ENCODE measurements at places on chromosomes 12 and 14.

GRCh38 chr12:6533653-6533922 is 729 bp upstream of the GAPDH start:
- H3K4me3 ChIP-seq = peak overlapping the region; percentile 94
- H3K27me3 ChIP-seq = no peaks in the 10 kb centered on the region
- peak overlapping the region; percentile 96 for H3K27ac ChIP-seq
- no peak for DNase-seq
- H3K4me1 ChIP-seq = peaks cover 24% of the 10 kb centered on the region
- peaks cover 88% of the 10 kb centered on the region for H3K36me3 ChIP-seq

- DNase-seq = no peak
- no peaks in the 10 kb centered on the region for H3K27me3 ChIP-seq
- peaks cover 11% of the 10 kb centered on the region for H3K4me1 ChIP-seq
Measured at GRCh38 chr14:73220061-73220460, 17.2 kb upstream of the PAPLN start.

- H3K4me1 ChIP-seq = peaks cover 12% of the 10 kb centered on the region
- DNase-seq = no peak
- peaks cover 34% of the 10 kb centered on the region for H3K27me3 ChIP-seq
Measured at GRCh38 chr12:11576104-11576503, 73.4 kb upstream of the ETV6 start.

- no peaks in the 10 kb centered on the region for H3K36me3 ChIP-seq
- H3K27me3 ChIP-seq = no peaks in the 10 kb centered on the region
- DNase-seq = peak; percentile 37
Measured at GRCh38 chr12:55637467-55637866, 775 bp downstream of the OR10P1 start.

DNA sequence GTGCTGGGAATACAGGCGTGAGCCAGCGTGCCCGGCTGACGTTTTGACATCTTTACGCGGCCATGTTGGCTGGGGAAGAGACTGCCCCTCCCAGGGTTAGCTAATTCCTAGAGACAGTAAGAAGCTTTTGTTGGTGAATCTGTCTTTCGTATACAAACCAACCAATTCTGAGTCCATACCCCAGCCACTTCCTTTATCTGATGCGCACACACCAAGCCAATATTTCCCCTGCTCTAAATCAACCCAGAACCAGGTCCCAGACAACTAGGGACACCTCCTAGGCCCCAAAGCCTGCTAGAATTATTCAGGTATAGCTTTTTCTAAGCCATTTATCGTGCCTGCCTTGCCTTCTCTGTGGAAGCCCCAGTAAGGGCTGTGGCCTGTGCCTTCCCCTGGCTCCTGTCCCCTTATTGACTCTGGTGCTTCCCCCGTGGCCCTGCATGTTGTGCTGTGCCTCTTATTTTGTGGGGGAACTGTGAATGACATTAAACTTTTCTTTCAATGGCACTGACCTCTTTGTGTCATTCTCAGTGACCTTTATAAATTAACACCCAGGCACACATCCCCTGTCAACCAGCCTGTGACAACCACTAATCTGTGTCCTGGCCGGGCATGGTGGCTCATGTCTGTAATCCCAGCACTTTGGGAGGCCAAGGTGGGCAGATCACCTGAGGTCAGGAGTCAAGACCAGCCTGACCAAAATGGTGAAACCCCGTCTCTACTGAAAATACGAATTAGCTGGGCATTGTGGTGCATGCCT is 10.7 kb upstream of the EVL start:
- H3K4me3 ChIP-seq = no peak overlapping the region
- peaks cover 56% of the 10 kb centered on the region for H3K4me1 ChIP-seq

- H3K27me3 ChIP-seq = peaks cover 10% of the 10 kb centered on the region
- H3K4me1 ChIP-seq = peaks cover 30% of the 10 kb centered on the region
- DNase-seq = no peak
- H3K27ac ChIP-seq = no peak within 1 kb of the TSS
- no peak within 1 kb of the TSS for H3K4me3 ChIP-seq
- peaks cover 11% of the 10 kb centered on the region for H3K36me3 ChIP-seq
Measured at GRCh38 chr12:10307630-10308029, at the start of gene KLRD1. Gene KLRD1, plus strand, starts transcription at chr12:10307870. Its CDS starts 208 bp downstream, at chr12:10308078.

DNA sequence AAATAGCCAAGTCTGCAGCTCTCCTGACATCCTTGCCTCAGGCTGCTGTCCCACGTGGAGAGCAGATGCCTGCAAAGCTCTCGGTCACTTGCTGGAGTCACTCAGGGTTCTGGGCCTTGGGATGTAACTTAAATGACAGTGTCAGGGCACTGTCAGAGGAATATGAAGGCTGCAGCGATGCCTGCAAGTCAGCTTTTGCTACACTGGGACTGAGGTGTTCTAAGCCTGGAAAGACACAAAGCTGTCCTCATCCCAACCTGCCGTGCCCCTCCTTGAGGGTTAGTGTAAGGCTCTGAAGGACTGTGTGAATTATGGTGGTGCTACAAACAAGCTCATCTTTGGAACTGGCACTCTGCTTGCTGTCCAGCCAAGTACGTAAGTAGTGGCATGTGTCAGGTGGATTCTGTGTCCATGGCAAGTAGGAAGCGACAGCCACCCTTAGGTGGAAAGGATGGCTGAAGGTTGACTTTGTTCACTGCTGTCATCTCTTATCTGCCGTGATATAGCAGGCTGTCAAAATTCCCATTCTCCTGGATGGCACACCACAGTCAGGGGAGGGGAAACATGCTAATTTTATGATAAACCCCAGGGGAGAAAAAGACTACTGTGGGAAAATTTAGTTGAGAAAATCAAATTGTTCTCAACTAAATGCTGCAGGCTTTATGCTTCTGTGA is 79.9 kb downstream of the DAD1 start:
- no peaks in the 10 kb centered on the region for H3K27me3 ChIP-seq
- peak overlapping the region; percentile 100 for H3K27ac ChIP-seq
- peak overlapping the region; percentile 92 for H3K4me3 ChIP-seq
- DNase-seq = no peak
- H3K36me3 ChIP-seq = peaks cover 94% of the 10 kb centered on the region

- H3K27ac ChIP-seq = no peak overlapping the region
- no peak overlapping the region for H3K4me3 ChIP-seq
- no peaks in the 10 kb centered on the region for H3K4me1 ChIP-seq
- peaks cover 6% of the 10 kb centered on the region for H3K27me3 ChIP-seq
- H3K36me3 ChIP-seq = no peaks in the 10 kb centered on the region
- DNase-seq = no peak
Measured at GRCh38 chr14:94632305-94632590, 20.1 kb downstream of the SERPINA3 start.

- H3K27me3 ChIP-seq = peaks cover 2% of the 10 kb centered on the region
- peaks cover 12% of the 10 kb centered on the region for H3K4me1 ChIP-seq
- no peak overlapping the region for H3K27ac ChIP-seq
- no peak for DNase-seq
- H3K4me3 ChIP-seq = no peak overlapping the region
- peaks cover 44% of the 10 kb centered on the region for H3K36me3 ChIP-seq
Measured at GRCh38 chr12:122866950-122867607, 28.8 kb downstream of the VPS37B start.

DNA sequence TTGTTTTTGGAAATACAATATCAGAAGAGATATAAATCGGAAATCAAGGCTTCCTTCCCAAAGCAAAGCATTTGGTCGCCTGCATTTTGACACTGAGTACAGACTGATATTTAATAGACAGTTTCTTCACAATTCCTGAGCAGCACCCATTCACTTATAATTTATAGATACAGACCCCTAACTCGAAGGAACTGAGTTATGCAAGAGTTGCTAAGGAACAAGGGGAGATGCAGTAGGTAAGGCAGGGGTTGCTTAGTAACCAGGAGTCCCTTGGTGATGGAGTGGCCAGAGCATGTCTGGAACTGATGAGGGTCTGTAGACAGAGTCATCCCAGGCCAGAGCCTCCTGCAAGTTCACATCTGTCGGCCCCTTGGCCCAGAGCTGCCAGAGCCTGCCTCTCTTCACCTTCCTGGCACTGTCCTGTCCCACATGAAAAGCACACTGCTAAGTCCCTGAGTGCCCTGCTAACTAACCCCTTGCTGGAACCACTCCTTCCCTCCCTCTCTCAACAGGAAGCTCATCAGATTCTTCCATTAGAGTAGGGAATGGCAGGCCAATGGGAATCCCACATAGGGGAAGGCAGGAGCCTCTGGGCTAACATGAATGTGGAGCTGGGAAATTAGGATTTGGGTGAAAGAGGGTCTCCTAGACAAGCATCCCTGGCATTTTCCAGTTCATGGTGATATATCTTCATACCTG is 3.6 kb upstream of the DHRS2 start:
- peaks cover 4% of the 10 kb centered on the region for H3K27me3 ChIP-seq
- no peak for DNase-seq
- H3K4me3 ChIP-seq = no peak overlapping the region
- H3K36me3 ChIP-seq = no peaks in the 10 kb centered on the region
- no peak overlapping the region for H3K27ac ChIP-seq

- H3K27me3 ChIP-seq = no peaks in the 10 kb centered on the region
- H3K27ac ChIP-seq = peak overlapping the region; percentile 13
- H3K4me3 ChIP-seq = no peak overlapping the region
Measured at GRCh38 chr12:105030820-105031807, 45.0 kb downstream of the NOPCHAP1 start.

GRCh38 chr14:93199031-93199430 is 7.8 kb downstream of the GON7 start:
- no peak overlapping the region for H3K27ac ChIP-seq
- no peak overlapping the region for H3K4me3 ChIP-seq
- H3K27me3 ChIP-seq = no peaks in the 10 kb centered on the region
- H3K36me3 ChIP-seq = peaks cover 10% of the 10 kb centered on the region
- H3K4me1 ChIP-seq = no peaks in the 10 kb centered on the region

GRCh38 chr14:26531894-26532293 is 65.9 kb downstream of the NOVA1 start:
- no peaks in the 10 kb centered on the region for H3K36me3 ChIP-seq
- H3K27ac ChIP-seq = no peak overlapping the region
- no peak for DNase-seq
- no peak overlapping the region for H3K4me3 ChIP-seq
- no peaks in the 10 kb centered on the region for H3K27me3 ChIP-seq
- H3K4me1 ChIP-seq = no peaks in the 10 kb centered on the region

DNA sequence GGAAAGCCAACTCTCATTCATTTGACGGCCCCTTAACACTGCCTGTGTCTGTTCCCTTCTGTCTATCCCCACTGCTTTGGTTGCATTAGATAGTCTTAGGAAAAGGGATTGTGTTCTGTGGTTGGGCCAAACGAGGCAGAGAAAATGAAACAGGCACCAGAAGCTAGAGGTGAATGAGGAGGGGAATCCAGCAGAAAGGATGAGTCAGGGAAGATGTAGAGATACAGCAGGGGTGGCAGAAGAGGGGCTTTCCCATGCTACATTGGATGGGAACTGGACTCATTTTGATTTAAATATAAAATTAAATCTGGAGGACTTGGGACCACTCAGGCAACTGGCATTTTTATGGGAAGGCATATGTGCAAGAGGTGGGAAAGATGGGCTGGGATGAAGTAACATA is 43.3 kb downstream of the OTOGL start:
- no peak overlapping the region for H3K27ac ChIP-seq
- H3K4me3 ChIP-seq = no peak overlapping the region
- peaks cover 6% of the 10 kb centered on the region for H3K4me1 ChIP-seq
- H3K36me3 ChIP-seq = no peaks in the 10 kb centered on the region
- peaks cover 12% of the 10 kb centered on the region for H3K27me3 ChIP-seq
- no peak for DNase-seq

- no peak for DNase-seq
- no peak overlapping the region for H3K27ac ChIP-seq
- H3K27me3 ChIP-seq = no peaks in the 10 kb centered on the region
- H3K4me3 ChIP-seq = no peak overlapping the region
Measured at GRCh38 chr14:75885829-75886228, 96.0 kb downstream of the TGFB3 start.

- peaks cover 12% of the 10 kb centered on the region for H3K27me3 ChIP-seq
- no peak for DNase-seq
- H3K27ac ChIP-seq = no peak overlapping the region
- H3K4me1 ChIP-seq = peaks cover 3% of the 10 kb centered on the region
- no peak overlapping the region for H3K4me3 ChIP-seq
Measured at GRCh38 chr14:37899365-37899764, 303.9 kb downstream of the TTC6 start.

GRCh38 chr12:122743895-122744525 is 8.6 kb upstream of the DENR start:
- H3K27ac ChIP-seq = no peak overlapping the region
- peaks cover 9% of the 10 kb centered on the region for H3K4me1 ChIP-seq
- H3K27me3 ChIP-seq = no peaks in the 10 kb centered on the region
- H3K4me3 ChIP-seq = no peak overlapping the region

GRCh38 chr12:4985820-4986219 is 57.9 kb upstream of the KCNA5 start:
- no peak overlapping the region for H3K4me3 ChIP-seq
- no peak for DNase-seq
- H3K4me1 ChIP-seq = no peaks in the 10 kb centered on the region
- peaks cover 2% of the 10 kb centered on the region for H3K27me3 ChIP-seq
- H3K27ac ChIP-seq = no peak overlapping the region
- no peaks in the 10 kb centered on the region for H3K36me3 ChIP-seq

DNA sequence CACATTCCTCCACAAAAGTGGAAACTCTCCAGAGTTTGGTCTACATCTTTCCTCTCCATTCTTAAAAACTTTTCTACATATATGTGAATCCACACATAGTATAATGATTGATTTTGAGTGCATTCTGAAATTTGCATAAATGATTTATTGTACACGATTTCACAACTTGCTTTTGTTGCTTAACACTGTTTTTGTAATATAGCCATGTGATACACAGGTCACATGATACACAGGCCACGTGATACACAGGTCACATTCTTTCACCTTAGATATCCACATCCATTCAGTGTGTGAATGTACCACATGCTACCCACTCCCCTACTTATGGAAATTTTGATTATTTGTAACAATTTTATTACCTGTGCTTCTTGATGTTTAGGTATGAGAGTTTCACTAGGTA is 319.1 kb downstream of the ZFP36L1 start:
- no peak for DNase-seq
- no peak overlapping the region for H3K4me3 ChIP-seq
- H3K27me3 ChIP-seq = no peaks in the 10 kb centered on the region
- peaks cover 18% of the 10 kb centered on the region for H3K4me1 ChIP-seq
- no peak overlapping the region for H3K27ac ChIP-seq

- H3K27ac ChIP-seq = no peak overlapping the region
- no peak for DNase-seq
- no peaks in the 10 kb centered on the region for H3K36me3 ChIP-seq
- H3K4me3 ChIP-seq = peak overlapping the region; percentile 47
- peaks cover 6% of the 10 kb centered on the region for H3K4me1 ChIP-seq
Measured at GRCh38 chr12:25957793-25958427, 572 bp upstream of the RASSF8 start.

- H3K4me1 ChIP-seq = no peaks in the 10 kb centered on the region
- no peak for DNase-seq
- H3K36me3 ChIP-seq = no peaks in the 10 kb centered on the region
- H3K27ac ChIP-seq = no peak overlapping the region
Measured at GRCh38 chr12:42291680-42292079, 34.2 kb downstream of the ZCRB1 start.

- DNase-seq = no peak
- no peak overlapping the region for H3K27ac ChIP-seq
- no peaks in the 10 kb centered on the region for H3K4me1 ChIP-seq
- no peaks in the 10 kb centered on the region for H3K36me3 ChIP-seq
Measured at GRCh38 chr14:79740066-79740601, 471.2 kb downstream of the DIO2 start.

GRCh38 chr12:109523504-109523903 is 46.1 kb downstream of the UBE3B start:
- H3K27me3 ChIP-seq = no peaks in the 10 kb centered on the region
- H3K4me1 ChIP-seq = no peaks in the 10 kb centered on the region
- no peak overlapping the region for H3K27ac ChIP-seq
- H3K4me3 ChIP-seq = no peak overlapping the region
- peaks cover 19% of the 10 kb centered on the region for H3K36me3 ChIP-seq

GRCh38 chr14:96482986-96483385 is 19.2 kb upstream of the PAPOLA start:
- no peak overlapping the region for H3K4me3 ChIP-seq
- no peak overlapping the region for H3K27ac ChIP-seq
- no peak for DNase-seq
- no peaks in the 10 kb centered on the region for H3K36me3 ChIP-seq
- H3K27me3 ChIP-seq = peaks cover 12% of the 10 kb centered on the region
